ENCODE measurements at places on chromosomes 13 and 19.

DNA sequence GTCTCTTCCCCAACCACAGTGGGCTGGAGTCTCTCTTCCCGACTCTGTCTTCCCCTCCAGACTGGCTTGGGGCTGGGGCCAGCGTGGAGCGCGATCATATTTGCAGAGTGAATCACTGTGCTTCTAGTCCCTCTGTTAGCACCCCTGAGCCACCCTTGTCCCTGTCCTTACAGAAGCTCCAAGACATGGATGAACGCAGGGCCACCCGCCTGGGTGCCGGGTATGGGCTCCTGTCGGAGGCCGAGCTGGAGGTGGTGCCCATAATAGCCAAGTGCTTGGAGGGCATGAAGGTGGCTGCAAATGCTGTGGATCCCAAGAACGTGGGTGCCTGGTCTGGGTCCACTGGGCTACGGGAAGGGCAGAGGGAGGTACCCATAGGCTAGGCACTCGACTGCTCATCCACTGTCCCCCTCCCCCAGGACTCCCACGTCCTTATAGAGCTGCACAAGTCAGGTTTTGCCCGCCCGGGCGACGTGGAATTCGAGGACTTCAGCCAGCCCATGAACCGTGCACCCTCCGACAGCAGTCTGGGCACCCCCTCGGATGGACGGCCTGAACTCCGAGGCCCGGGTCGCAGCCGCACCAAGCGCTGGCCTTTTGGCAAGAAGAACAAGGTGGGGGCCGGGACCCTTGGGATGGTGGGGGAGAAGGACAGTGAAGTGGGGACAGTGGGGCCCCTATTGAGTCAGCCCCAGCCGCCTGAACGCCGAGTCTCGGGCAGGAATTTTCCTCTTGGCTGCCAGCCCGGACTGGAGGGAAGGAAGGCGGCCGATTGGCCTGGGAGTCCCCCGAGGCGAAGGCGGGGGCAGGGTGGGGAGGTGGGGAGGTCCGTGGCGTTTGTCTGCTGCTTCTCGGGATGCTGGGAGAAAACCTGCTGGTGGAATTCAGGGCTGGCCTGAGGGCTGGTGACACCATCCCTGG lies 5.2 kb downstream of the TRIP10 start:
- no peak for DNase-seq

GRCh38 chr13:87837946-87838345 lies 166.8 kb downstream of the SLITRK5 start:
- DNase-seq, result no peak

DNA sequence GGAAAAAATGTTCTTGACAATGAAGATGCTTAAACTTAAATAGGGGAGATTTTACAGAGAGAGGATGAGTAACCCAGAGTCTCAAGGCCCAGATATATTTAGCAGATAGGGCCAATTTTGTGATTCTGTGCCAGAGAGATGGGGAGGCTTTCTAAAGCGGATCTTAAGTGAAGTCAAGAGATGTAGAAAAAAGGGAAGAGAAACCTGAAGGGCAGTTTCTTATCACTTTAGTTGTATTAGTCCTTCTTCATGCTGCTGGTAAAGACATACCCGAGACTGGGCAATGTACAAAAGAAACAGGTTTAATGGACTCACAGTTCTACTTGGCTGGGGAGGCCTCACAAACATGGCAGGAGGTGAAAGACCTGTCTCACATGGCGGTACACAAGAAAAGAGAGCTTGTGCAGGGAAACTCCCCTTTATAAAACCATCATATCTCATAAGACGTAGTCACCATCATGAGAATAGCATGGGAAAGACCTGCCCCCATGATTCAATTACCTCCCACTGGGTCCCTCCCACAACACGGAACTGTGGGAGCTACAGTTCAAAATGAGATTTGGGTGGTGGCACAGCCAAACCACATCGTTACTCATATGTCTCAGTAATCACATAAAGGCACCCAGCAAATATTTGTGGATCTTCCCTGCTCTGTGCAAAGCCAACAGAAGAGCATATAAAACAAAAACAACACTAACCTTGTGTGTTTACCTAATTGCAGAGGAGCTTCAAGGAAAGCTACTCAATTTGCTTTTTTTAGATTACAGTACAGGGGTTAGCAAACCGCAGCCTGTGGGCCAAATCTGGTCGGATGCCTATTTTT lies 102.6 kb upstream of the MYCBP2 start:
- peak; percentile 61 for DNase-seq

- DNase-seq, result no peak
These were observed 45.3 kb downstream of the CERS4 start for GRCh38 chr19:8254286-8255001.

DNA sequence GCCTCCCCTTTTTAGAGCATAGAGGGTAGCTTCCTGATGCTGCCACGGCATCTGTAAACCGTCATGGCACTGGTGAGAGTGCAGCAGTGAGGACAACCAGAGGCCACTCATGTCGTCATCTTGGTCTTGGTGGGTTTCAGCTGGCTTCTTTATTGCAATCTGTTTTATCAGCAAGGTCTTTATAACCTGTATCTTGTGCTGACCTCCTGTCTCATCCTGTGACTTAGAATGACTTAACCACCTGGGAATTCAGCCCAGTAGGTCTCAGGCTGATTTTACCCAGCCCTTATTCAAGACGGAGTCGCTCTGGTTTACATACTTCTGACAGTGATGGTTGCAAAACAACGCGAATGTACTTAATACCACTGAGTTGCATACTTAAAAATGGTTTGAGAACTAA lies 14.4 kb upstream of the FBN3 start:
- DNase-seq, result no peak

DNA sequence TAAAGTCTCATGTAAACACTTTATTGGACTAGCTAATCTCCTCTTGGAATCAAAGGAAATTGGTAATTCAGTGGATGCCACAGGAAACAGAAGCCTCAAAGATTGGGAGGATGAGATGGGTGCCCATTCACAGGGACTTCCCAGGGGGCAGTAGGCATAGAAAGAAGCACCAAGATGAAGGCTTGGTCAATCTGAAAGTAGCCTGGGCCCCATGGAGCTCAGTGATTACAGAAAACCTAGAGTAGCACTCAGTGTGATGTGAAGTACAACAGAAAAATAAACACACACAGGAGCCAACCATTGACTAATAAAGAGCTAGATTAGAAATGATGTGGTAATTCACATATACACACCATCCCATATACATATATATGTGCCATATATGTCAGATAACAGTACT lies 560.6 kb downstream of the TBC1D4 start:
- no peak for DNase-seq

DNA sequence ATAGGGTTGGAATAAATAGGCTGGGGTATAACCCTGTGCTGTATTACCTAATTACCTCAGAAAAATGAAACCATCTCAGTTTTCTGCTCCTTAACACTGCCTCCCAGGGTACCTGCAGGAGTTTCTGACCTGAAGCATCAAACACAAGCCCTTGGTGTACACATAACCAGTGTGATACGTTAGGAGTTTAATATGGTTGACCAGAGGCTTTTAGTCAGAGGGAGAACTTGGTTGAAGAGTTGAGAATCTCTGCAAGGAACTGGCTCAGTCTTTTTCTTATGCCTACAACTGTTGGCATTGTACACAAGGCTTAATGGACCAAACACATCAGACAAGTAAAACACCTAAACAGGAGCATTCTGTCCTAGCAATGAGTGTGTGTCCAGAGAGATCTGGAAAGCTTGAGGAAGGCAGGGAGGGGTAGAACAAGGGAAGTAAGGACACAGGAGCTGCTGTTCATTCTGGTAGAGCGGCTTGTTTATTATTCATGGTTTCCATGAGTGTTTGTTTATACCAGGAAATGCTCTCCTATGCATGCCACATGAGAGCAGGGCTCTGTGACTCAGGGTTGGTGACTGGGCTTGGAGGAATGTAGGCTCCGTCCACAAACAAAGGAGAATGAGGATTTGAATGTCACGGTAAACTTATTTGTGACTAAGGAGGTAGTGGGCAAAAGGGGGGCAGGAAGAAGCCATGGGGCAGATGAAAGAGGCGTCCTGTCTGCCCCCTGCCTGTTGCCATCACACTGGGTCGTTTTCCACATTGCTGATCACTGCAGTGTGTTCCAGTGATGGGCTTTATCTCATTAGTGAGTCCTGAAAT lies 11.9 kb upstream of the SPATA13 start:
- DNase-seq, result no peak

DNA sequence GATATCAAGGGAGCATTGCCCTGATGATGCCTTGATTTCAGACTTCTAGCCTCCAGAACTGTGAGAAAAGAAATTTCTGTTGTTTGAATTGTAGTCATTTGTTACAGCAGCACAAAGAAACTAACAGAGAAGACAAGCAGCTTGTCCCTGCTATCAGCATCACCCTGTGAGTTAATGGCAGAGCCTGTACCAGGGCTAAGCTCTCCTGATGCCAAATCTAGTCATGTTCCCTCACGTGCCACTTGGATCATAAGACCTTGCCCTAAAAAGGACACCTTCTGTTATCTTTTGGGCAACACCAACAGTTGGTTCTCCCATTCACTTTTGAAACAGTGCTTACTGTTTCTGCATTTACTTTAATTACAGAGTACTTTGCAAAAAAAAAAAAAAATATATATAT lies 14.8 kb downstream of the RCBTB2 start:
- DNase-seq, result no peak

DNA sequence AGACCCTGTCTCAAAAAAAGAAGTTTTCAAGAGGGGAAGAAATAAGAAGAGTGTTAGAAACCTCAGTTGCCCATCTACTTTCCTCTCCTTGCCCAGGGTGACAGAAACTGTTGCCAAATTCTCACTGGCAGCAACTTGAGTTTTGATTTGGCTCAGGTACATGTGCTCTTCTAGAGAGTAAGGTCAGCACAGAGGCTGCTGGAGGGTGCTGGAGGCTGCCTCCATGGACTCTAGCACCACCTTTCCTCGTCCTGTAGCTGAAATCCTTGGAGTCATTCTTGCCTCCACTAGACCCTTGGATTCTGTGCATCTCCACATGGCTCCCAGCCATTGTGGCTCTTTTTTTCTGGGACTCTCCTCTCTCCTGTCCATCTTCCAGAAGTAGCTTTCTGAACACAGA lies 149.1 kb downstream of the TM9SF2 start:
- DNase-seq, result no peak

GRCh38 chr19:30406220-30407067 lies 34.3 kb downstream of the ZNF536 start:
- no peak for DNase-seq

GRCh38 chr19:10981252-10981895 lies 20.5 kb downstream of the SMARCA4 start:
- no peak for DNase-seq

GRCh38 chr19:32336259-32337083 lies 8.9 kb upstream of the ZNF507 start:
- no peak for DNase-seq

DNA sequence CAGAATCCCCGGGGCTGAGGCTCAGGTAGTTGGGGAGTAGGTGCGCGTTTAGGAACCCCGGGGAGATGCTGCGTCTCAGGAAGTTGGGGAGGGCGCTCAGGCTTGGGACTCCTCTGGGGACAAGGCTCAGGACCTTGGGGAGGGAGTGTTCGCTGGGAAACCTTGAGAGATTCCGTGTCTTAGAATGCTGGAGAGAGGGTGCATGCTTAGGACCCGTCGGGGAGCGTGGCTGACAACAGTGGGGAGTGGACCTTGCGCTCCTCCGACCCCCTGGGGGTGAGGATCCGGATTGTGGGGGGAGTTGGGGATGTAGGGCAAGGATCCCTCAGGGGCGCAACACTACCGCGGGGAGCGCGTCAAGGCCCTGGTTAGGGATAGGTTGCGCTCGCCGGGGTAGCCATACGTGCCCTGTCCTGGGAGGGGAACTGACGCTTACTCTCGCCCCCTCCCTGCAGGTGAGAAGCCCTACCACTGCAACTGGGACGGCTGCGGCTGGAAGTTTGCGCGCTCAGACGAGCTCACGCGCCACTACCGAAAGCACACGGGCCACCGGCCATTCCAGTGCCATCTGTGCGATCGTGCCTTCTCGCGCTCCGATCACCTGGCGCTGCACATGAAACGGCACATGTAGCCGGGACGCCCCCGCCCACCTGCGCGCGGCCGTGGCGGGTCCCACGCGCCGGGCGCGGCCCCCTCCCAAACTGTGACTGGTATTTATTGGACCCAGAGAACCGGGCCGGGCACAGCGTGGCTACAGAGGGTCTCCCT lies 2.0 kb downstream of the KLF2 start:
- peak; percentile 57 for DNase-seq

- no peak for DNase-seq
These were observed 1037.0 kb upstream of the SPRY2 start for GRCh38 chr13:81377921-81378320.
